Activated CD4-positive, alpha-beta T cell treated with anti-CD3 and anti-CD28 coated beads, Interleukin-2, Interleukin-4, amounts not matched to agents 100 ng/mL and 50 ng/mL, durations not matched to agents 16 hours and 8 hours (primary cell): ENCODE measurements at places on chromosomes 3 and 15.
A peak's percentile ranks its signal among the peaks of the same experiment; 100 is the strongest.

DNA sequence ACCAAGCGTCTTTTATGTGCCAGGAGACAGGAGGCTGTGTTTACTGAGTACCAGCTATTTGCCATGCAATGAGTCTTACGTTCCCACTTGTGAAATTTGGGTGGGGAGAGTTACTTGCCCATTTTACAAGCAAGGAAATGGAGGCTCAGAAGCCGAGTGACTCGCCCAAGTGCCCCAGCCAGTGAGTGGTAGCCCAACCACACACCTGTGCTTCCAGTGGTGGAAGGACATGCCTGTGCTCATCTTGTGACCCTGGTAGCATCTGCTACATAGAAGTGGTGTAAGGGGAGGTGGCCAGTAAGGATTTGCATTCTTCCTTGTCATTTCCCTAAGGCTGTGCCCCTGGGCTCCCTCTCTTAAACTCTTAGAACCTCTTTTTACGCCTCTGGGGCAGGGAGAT is 49.3 kb downstream of the FBLN2 start:
- no peak for DNase-seq

DNA sequence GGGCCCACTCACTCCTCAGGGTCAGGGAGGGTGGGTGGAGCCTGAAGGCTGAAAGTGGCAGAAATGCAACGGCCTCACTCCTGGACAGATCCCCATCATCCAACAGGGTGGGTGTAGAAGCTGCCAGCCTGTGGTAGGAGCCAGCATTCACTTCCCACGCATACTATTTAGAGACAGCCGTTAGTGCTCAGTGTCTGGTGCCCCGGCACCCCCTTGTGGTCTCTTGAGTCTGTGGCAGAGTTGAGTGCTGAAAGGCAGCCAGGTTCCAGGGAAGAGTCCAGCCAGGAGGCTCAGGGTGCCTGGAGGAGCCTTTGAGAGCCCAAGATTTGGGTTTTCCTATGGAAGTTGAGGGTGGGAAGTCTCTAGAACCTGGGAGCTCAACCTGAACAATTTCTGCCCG is 2.1 kb upstream of the GNAT1 start:
- DNase-seq: peak; percentile 50

DNA sequence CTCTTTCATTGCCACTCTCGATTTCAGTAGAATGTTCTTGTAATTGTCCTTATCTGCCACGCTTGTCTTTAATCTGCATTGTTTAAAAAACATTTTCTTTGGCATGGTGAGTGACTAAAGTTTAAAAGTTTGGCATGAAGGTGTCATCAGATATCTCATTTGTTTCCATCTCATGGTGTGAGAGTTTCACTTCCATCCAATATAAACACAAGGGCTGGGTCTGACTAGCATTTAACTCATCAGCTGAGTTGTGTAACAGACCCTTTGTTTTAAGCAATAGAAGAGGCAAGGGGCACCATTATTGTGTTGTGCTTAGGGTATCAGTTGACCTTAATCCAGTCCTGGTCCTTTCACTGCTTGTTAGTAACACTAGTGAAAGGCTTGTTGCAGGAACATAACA is 49.9 kb upstream of the IL12A start:
- DNase-seq: no peak

DNA sequence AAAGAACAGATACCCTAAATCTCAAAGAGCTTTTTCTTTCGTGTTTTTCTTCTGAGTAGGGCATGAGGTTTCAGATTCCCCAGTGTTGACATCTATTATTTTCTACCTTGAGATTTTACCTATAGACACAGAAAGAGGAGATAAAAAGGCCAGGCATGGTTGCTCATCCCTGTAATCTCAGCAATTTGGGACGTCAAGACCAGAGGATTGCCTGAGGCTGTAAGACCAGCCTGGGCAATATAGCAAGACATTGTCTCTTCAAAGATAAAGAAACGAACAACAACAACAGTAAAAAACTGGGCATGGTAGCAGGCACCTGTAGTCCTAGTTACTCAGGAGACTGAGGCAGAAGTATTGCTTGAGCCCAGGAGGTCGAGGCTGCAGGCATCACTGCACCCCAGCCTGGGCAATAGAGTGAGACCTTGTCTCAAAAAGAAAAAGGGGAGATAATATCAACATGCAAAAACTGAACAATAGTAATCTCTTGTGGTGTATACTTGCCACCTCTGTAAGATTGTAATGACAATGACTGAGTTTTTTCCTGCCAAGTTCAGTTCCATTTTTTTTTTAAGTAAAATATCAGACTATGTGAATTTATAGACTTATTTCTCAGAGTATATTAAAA is 71.3 kb downstream of the MBNL1 start:
- DNase-seq: no peak

- no peak for DNase-seq
Measured at GRCh38 chr15:51401872-51402517, 60.5 kb downstream of the GLDN start.

GRCh38 chr15:96472681-96473080 is 142.2 kb downstream of the NR2F2 start:
- no peak for DNase-seq

DNA sequence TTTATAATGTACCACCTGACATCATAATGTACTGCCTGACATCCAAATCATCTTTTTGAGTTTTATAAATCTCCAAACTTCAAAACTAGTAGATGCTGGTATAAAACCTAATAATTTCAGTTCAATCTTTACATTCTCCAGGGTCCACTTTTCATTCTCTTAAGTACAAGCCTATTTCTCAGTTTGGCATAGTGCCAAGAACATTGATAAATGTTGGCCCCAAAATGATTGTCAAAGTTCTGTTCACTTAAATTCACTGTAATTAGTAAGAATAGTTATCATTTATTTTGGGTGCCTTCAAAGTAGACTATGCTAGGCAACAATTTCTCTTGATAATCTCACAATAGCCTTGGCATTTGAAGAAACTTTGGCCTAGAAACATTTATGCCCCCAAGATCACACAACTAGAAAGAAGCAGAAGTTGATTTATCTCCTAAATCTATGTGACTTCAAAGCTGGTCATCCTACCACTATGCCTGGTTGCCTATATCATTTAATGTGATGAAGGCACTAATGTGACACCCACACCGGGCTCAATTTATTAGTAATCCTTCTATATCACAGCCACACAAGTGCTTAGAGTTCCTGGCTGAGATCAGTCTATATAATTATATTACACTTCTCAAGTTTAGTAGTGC is 101.7 kb downstream of the ZNF609 start:
- no peak for DNase-seq
